Common myeloid progenitor, CD34-positive (primary cell): ENCODE measurements at places on chromosomes 4 and X.

DNA sequence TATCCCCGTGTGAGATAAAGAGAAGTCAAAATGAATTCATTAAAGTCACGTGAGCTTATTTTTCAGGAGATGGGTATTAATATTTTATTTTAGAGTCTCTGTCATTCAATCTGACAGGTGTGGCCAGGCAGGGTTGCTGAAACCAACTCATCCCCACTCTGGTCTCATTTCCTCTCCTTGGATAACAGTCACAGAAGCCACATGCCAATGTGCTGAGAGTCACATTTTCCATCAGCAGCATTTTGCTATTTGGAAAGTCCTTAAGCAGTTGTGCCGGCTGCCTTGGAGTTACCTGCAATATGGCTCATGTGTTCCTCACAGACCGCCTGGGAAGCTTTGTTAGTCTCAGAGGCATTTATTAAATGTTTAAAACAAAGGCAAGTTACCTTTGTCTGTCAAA is 302.3 kb downstream of the DCHS2 start:
- no peak for DNase-seq

DNA sequence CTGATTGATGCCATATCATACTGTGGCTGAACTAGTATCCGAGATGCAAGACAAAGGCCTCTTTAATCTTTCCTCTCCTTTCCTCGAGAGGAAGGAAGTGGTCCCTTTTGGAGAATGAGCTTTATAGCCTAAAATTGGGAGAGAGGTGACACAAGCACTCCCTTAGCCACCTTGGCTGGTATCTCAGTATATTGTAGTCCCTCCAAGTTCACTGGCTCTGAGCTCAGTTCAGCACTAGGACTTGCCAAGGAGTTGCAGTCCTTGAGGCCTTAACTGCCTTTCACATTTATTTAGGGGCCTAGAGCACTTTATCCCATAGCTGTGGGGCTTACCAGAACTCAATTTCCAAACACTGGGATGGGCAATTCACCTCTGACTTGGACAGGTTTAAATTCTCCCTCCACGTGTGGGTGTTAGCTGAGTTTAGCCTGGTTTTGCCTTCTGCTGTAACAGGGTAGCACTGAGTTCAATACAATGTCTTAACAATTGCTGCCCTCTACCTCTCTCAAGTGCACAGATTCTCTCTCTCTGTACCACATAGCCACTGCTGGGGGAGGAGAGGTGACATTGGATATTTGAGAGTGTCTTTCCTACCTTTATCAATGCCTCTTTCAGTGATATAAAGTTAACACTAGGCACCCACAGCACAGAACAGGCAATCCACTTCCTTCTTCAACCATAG is 216.4 kb downstream of the TECRL start:
- DNase-seq = no peak

DNA sequence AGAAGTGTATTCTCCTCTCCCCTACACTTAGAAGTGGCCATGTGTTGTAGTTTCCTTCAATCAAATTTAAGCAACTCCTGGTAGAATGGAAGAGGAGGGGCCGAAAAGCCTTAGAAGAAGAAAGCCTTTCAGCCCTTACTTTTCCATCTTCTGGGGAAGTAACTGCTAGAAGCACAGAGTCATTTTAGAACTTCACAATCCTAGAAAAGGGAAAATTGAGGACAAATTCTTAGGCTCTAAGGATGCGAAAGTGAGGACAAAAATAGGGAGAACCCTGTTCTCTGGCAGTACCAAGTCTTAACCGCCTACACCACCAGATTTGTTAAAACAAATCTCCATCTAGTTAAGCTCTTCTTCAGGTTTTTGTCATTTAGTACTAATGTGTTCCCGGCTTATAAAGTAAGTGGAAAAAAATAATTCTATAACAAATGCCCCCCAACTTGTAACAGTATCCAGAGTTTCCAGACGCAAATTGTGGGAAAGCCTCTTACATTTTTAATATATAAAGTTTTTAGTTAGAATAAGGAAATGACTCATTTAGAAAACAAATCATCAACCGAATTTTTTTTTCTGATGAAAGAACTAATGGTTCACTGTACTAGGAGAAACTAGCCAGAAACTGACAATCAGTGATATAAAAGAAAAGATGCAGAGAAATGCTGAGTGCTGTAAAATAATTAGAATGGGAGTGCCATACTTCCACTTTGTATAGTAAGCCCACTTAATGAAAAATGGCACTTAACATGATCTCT is 76.0 kb downstream of the ARAP2 start:
- no peak for DNase-seq

DNA sequence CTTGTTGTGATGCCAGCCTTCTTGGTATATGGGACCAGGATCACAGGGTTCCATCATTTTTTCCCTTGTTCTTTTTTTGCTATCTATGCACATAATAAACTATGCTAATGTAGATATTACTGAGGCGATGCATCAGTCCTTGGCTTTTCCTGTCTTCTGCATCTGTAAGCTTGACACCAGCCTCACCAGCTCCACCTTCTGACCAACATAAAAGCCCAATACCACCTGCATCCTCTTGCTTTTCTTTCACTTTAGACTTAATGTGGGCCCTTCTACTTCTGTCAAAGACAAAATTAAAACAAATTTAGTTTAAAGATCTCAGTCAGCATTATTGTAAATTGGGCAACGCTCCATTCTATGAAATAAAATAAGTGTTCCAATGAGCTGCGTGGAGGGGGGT is 1718.8 kb upstream of the PCDH10 start:
- no peak for DNase-seq

- DNase-seq = no peak
Observed at GRCh38 chr4:39104255-39104654, 42.2 kb downstream of the KLHL5 start.

DNA sequence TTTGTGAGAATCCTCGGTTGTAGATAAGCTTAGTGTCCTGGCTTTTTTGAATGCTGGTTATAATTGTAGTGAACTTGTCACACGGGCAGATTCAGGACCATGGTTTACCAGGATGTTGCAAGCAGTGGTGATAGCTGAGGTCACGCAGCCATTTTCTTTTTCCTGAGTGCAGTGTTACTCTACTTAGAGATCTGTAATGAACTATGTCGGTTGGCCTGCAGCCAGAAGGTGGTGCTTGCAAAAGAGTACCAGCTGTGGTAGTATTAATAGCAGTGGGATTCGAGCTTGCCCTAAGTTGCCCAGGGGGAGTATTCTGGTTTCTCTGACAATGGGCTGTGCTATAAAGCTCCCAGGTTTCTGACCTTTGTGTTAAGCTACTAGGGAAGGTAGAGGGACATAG is 368.9 kb downstream of the SLITRK2 start:
- DNase-seq = no peak

DNA sequence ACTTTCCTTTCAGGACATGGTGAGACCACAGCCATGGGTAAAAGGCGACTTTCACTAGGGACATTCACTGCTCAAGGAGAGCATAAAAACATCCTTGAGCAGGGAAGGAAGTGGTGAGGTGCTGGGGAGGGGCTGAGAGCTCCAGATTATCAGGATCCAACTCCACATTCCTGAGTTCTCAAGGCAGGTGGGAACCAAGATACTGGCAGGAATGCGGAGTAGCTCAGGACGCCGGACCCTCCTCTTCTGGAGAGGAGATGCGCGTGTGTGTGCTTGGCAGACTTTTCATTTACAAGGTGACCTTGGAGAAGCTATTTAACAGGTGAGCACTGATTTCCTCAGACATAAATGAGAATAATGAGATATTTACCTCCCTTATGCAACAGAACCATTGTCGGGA is 41.3 kb upstream of the TXK start:
- no peak for DNase-seq

DNA sequence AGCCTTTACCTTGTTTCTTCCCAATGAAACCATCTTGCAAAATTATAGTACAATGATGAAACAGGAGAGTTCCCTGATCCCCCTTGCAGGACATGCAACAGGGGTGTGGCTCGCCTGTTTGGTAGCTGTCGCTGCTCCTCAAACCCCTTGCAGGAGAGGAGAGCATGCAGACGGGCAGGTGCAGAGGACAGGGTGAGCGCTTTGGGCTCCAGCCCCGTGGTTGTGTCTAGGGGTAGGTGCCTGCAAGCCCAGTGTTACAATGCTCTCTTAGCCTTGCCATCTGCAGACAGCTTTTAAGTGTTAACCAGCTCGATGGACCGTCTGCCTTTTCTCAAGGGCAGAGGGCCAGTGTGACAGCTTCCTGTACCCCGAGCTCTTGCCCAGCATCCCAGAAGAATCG is 102.0 kb downstream of the TAB3 start:
- DNase-seq = no peak

GRCh38 chr4:36494747-36495146 is 213.3 kb downstream of the DTHD1 start:
- DNase-seq = no peak

DNA sequence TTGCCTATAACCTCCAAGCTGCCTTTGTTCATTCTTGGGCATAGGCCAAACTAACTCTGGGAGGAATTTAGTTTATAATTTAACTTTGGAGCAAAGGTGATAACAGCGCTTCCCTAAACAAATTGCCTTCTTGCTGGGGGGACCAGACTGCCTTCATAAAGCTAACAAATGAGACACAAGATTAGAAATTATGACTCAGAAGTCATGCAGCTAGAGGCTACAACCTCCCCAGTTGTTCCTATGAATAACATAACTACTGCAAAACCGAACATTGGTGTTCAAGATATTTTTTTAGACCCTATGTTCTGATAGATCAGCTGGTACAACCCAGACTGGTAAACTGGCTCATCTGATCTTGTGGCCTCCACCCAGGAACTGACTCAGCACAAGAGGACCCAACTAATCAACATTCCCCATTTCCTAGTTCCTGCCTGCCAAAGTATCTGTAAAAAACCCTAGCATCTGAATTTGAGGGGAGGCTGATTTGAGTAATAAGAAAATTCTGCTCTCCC is 22.0 kb upstream of the TMPRSS11B start:
- no peak for DNase-seq

- no peak for DNase-seq
Observed at GRCh38 chrX:5810636-5811035, 418.0 kb downstream of the NLGN4X start.

DNA sequence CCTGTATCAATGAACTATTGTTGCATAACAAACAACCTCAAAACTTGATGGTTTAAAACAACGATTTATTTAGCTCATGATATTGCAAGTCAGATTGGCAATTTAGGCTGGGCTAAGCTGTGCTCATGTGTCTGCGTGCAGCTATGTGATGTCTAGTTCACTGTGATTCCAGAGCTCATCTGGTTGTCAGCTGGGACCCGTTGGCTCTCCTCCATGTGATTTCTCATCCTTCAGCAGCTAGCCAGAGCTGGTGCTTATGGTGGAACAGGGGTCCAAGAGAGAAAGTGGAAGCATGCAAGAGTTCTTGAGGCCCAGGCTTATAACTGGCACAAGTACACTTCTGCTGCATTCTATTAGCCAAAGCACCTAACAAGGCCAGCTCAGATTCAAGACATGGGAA is 28.8 kb upstream of the TRPC3 start:
- DNase-seq = no peak

DNA sequence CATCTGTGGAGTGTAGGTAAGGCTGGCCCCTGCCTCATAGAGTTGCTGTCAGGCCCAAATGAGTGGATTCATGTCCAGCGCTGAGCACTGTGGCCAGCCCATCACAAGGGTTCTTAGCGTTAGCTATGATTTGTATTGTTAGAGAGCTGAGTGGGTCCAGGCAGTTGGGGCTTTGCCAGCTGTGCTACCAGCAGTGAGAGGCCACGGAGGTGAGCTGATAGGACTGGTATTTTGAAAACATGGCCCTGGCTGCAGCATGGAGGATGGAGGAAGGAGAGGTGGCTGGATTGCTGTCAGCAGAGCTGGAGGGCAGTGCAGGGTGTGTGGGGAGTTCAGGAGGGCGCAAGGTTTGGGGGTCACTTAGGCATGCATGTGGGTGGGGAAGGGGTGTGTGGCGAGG is 69.8 kb downstream of the PSAPL1 start:
- no peak for DNase-seq

DNA sequence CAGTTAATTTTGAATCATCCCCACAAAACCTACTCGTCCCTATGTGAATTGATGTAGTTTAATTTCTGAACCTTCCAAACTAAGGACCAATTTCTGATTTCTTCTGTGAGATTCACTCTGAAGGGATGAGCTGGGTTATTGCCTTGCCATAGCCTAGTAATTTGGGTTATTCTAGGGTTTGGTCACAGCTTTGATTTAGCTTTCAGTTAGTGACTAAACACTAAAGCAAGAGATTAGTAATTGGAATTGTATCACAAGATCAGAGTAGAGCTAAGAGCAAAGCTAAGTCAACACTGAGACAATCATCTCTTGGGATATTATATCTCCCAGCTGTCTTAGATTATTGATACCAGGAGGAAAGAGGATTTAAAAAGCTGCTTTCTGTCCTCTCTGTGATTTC is 588.0 kb downstream of the CCSER1 start:
- DNase-seq = no peak

DNA sequence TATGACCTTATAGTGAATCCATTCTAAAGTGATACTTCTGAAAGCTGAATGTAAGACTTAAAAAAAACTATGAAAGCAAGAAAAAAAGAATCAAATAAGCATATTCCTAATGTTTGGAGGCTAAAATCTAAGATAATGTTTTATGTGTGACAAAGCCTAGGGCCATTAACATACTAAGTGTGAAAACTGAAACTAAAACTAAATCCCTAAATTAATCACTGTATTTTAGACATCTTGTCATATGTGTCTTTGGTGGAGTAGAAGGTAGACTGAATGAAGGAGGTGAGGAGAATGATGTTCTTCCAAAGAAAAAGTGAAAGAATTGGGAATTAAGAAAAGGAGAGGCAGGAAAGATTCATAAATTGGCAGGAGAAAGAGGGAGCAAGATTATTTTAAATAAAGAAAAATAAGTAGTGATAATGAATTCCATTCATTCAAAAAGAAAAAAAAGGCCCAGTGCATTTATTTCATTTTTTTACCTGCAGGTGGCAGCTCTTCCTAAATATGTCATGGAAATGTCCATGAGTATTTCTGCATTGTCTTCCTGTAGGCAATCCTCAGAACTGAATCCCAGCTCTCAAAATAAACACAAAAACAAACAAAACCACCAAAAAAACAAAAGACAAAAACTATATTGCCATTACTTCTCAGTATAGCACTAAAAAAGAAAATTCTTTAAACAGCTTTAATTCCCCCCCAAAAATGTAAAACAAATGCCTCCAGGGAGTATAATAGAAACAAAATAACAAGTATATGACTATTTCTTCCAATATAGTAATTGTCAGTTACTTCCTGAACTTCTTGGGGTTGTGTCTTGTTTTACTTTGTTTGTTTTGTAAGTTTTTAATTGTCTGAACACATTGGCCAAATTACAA is 17.0 kb upstream of the AP1AR start:
- DNase-seq = peak; percentile 48

DNA sequence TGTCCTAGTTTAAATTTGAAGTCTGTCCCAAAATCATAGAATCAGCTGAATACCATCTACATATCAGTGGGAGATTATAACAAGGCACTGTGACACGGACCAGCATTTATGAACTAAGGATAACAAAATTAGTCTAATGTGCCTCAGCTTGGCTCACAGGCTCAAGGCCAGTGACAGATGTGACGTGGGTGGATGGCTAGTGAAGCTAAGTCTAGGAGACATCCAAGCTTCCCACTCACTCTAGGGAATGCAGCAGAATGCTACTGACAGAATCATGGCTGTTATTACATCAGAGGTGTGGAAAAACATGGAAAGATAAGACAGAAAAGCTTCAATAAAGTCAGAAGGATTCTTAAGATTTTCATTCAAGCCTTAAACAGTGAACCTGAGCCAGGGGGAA is 329.9 kb downstream of the NAF1 start:
- DNase-seq = no peak

GRCh38 chr4:153974452-153974851 is 185.6 kb upstream of the SFRP2 start:
- DNase-seq = no peak

- DNase-seq = no peak
Observed at GRCh38 chrX:148282504-148282903, 217.9 kb upstream of the AFF2 start.

- no peak for DNase-seq
Observed at GRCh38 chrX:125295337-125295736, 24.3 kb upstream of the TEX13C start.
